CD4-positive, alpha-beta T cell treated with Interleukin-15 for 4 hours (primary cell): ENCODE measurements at places on chromosomes 5 and 9.

DNA sequence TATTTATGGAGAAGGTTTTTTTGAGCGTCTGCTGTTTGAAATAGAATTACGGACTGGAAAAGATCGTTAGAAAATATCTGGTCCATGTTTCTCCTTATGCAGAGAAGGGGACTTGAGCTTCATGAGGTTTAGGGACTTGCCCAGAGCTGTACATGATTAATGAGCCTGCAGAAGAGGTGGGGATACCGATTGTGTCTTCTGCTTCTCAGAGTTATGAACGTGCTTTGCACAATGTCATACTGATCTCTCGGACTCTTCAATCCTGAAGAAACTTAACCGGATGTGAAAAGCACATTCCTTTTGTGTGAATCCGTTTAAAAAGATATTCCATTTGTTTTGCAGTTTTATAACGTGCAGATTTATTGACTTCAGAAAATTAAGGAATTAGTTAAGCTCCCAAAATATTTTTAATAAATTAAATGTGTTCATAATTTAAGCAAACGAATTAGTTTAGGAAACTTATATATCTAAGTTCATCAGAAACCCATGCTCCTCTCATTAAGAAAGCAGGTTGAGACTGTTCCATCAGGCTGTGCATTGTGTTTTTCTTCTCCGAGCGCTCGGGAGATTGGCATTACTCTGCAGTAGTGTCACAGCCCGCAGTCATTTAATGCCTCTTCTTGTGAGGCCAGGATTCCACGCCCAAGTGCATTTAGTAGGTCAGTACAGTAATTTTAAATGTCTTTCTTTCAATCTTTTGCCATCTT, 40.8 kb upstream of the MEF2C start:
- no peak for DNase-seq

DNA sequence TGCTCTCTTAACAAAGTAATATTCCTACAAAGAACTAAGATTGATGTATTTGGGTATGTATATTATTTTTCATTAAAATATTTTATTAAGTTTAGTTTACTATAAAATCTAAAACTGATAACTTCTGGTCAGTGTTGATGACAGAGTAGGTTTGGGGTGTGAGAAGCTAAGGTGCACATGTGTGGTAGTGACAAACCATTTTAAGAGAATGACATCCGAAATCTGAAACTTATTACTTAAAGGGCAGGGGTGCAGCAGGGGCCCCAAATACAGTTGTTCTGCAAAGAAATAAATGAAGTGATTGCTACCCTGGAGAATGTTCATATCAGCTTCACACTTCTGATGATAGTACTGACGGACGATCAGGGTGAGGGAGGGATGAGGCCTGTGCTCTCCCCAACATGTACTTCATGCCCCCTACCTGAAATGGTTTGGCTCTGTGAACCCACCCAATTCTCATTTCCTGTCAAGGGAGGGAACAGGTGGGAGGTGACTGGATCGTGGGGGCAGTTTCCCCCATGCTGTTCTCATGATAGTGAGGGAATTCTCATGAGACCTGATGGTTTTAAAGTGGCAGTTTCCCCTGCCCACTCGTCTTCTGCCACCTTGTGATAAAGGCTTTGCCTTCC, 125.3 kb upstream of the RFX3 start:
- no peak for DNase-seq

DNA sequence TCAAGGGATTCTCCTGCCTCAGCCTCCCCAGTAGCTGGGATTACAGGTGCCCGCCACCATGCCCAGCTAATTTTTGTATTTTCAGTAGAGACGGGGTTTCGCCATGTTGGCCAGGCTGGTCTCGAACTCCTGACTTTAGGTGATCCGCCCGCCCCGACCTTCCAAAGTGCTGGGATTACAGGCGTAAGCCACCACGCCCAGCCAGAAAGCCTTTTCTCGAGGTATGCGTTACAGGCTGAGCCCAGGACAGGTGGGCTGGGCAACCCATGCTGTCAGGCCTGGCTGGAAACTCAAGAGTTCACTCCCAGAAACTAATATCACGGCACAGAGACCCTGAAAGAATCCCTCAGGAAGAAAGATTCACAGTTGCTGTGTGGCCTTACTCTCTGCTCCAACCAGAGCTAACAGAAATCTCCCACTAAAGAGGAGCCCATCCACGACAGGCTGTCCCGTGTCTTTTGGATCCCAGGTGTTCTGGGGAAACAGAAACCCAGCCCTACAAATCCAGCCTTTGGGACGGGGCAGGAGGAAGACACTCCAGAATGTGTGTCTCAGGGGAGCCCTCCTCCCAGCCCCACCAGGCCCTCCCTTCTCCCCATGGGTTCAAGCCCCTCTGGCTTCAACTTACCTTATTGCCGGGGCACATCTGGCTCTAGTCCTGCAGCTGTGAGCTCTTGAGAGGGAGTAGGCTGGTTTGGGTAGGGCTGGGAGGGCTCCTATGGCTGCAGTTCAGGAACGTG, 400 bp downstream of the TIFAB start:
- DNase-seq, result no peak

GRCh38 chr5:125085797-125086505, 339.5 kb upstream of the ZNF608 start:
- no peak for DNase-seq

GRCh38 chr5:74616236-74617146, 24.0 kb downstream of the ENC1 start:
- no peak for DNase-seq

- DNase-seq, result no peak
Measured at GRCh38 chr5:160382346-160382745, 11.9 kb upstream of the C1QTNF2 start.

- DNase-seq, result no peak
Measured at GRCh38 chr5:178237431-178238312, 5.1 kb upstream of the PHYKPL start.

GRCh38 chr5:154092356-154093141, 53.8 kb downstream of the MFAP3 start:
- DNase-seq, result no peak

DNA sequence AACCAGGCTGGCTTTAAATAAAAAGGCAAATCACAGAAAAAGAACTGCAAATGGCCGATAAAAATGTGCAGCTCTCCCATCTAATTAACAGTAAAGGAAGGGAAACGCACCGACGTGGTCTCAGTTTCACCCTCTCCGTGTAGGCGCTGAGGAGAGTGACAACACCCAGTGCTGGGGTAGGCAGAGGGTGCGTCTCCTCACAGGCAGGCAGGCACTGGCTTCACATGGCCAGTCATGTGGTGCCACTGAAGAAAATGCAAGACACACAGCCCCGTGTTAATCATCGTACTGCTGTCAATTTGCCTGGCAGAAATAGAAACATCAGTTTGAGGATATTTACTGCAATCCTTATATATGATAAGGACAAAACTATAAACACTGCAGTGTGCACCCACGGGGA, 178.4 kb downstream of the FANCC start:
- DNase-seq, result no peak

- no peak for DNase-seq
Measured at GRCh38 chr9:123036893-123037545, 3.6 kb downstream of the GPR21 start.

DNA sequence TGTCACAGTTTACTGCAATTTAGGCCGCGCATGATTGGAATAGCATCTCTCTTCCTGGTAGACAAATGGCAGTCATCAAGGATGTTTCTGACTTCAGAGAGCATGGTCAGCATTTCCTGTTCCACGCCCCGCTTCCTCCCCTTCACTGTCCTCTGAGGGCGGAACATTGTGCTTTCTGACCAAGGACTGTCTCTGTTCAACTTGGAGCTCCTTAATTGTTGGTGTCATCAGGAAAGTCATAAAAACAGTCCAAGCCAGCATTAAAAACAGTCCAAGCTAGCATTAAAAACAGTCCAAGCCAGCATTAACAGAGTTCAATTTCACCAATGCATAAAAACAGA, 301.3 kb upstream of the IRX4 start:
- DNase-seq, result no peak

DNA sequence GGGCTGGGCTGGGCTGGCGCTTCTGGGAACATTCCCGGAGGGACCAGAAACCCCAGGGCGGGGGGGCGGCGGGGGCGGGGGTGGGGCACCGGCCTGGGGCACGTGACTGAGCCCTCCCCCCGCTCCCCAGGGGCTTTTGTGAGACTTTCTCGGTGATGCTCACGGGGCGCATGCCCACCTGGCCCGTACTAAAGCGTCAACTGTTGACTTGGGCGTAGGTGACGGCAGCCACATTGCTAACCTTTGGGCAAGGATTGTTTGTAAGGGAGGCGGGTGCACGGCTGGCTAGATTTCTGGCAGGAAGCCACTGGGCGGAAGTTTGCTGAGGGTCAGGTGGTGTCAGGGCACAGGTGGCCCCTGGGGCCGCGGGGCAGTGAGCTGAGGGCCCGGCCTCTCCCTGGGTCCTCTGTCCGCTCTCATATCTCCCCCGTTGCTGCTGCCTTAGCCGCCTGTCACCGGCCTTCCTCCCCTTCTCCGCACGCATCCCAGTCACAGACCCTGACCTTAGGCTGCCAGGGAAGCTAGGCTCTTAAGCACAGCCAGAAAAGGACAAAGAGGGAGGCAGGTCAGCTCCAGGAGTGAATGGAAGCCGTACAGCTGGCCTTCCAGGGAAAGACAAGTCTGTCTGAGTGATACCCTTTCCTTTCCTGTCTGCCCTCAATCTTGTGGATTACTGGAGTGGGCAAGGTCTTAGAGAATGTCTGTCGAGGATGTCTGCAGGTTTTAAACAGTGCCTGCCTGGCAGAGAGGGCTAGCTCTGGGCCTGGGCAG, 812 bp downstream of the CACFD1 start:
- peak; percentile 48 for DNase-seq

DNA sequence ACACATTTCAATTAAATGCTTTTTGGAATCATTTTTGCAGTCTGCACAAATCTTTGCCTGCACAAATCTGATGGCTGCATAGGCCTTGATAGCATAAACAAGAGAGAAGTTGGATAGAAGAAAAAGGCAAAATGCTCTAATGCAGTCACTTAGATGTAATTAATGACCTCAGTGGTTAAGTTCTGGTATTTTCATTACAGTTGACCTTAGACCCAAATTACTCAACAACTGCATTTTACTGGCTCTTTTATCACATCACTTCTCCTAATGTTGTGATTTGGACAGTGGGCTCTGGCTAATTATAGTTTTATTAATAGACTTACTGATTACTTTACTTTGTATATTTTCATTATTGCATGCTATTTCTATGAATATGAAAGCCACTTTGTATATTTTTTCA, 34.3 kb downstream of the NTRK2 start:
- DNase-seq, result no peak

GRCh38 chr9:129250786-129251185, 72.7 kb upstream of the IER5L start:
- no peak for DNase-seq

GRCh38 chr5:115354246-115354645, 57.8 kb upstream of the CCDC112 start:
- DNase-seq, result no peak

- no peak for DNase-seq
Measured at GRCh38 chr5:75192264-75192663, 44.4 kb downstream of the ANKRD31 start.

DNA sequence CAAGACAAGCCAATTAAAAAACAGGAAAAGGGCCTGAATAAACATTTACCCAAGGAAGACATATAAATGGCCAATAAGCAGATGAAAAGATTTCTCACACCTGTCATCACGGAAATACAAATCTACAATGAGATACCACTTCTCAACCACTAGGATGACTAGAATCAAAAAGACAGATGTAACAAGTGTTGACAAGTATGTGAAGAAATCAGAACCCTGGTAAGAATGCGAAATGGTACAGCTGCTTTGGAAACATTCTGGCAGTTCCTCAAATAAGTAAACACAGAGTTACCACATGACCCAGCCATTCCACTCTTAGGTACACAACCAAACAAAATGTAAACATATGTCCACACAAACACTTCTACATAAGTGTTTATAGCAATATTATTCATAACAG, 32.5 kb downstream of the LEAP2 start:
- DNase-seq, result no peak

DNA sequence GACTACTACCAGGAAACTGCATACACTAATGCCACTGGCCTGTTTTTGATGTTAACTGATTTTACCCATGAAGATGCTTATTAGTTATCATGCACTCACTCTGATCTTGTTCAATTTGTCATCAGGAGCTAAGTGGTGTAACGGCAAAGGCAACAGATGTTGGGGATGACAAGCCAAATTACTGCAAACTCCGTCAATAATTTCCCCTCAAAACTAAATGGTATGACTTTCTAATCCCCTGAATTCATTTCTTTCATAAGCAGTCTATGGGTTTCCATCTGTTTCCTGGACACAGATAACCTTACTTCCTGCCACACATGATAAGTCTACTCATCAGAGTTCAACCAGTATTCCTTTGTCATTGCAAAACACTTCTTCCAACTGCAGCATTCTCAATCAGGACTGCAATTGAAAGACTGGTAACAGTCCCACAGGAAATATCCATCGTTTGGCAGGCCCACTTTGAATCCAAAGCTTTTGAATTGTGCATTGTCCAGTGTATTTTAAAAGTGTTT, 96.2 kb upstream of the SMC2 start:
- no peak for DNase-seq

- no peak for DNase-seq
Measured at GRCh38 chr5:40224421-40224820, 455.3 kb upstream of the PTGER4 start.

DNA sequence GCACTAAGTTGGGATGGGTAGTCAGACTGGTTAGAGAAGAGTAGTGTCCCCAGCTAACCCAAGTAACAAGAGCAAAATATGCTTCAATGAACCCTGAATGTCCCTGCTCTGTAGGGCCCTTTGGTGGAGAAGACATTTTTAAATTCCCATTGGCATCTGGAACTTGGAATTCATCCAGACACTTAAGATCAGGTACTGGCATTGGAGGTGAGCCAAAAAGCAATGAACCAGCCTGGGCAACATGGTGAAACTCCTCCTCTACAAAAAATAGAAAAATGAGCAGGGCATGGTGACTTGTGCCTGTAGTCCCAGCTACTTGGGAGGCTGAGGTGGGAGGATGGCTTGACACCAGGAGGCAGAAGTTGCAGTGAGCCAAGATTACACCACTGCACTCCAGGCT, 58.9 kb upstream of the ZNF618 start:
- no peak for DNase-seq

- no peak for DNase-seq
Measured at GRCh38 chr9:69397384-69398214, 72.6 kb downstream of the ENTREP1 start.

GRCh38 chr5:136058039-136058971, 29.5 kb downstream of the TGFBI start:
- DNase-seq, result no peak

GRCh38 chr5:983238-983524, 25.4 kb upstream of the NKD2 start:
- DNase-seq, result no peak

- no peak for DNase-seq
Measured at GRCh38 chr5:180825768-180826525, 23.3 kb upstream of the MGAT1 start.

- DNase-seq, result peak; percentile 82
Measured at GRCh38 chr5:154197801-154198491, 7.4 kb downstream of the GALNT10 start.

- peak; percentile 3 for DNase-seq
Measured at GRCh38 chr5:173592050-173592669, 24.3 kb downstream of the BOD1 start.

GRCh38 chr5:61467766-61468482, 135.9 kb downstream of the ZSWIM6 start:
- no peak for DNase-seq
